ENCODE measurements at places on chromosomes 1 and 21.
A peak's percentile ranks its signal among the peaks of the same experiment; 100 is the strongest.

GRCh38 chr1:119081267-119081666 is 59.2 kb downstream of the WARS2 start:
- DNase-seq, result peak; percentile 12

- DNase-seq, result no peak
Observed at GRCh38 chr1:85001742-85002141, 4.8 kb upstream of the MCOLN2 start.

GRCh38 chr1:190497565-190497964 is 19.9 kb upstream of the BRINP3 start:
- no peak for DNase-seq

DNA sequence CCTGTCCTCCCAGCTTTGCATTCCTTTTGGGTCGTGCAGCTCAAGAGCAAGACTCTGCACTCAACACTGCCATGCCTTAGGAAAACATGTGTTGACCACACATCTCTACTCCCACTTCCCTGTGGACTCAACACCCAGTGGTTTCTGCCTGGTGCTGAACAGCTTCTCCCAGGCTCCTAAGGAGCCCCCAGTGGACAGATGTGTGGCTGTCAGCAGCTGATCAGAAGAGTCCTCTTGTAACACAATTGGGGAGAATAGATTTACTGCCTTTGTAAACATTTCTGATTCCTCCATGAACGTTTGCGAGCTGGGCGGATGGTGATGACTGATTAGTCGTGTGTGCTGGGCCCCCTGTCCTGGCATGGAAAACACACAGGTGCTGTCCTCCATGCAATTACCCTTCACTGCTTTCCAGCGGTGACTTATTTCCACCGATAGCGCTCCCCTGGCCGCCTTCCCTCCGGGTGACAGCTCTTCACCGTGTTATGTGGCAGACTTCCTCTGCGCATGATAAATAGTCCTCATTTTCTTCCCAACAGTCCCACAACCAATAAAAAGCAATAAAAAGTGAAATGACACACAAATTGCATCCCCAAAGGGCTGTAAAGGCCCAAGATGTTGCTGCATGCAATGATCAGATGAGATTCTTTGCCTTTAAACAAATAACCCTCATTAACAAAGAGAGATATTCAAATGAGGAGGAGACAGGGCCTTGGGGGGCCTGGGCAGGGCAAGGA is 249.4 kb upstream of the AJAP1 start:
- DNase-seq, result no peak

DNA sequence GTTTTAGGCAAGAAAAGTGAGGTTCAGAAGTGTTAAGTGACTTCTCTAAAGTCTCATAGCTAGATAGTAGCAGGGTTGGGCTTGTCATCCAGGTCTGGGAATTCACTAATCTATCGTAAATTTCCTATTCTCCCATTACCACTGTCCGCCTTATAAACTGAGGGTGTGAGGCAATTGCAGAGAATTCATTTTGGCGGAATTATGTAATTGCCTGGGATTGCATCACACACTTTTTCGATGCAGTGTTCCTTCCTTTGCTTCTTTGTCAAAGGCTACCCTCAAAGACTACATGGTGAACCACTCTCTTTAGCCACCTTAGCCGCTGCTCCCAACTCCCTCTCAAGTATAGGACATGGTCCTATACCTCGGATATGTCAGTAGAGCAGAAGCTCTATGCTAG is 19.1 kb downstream of the SELP start:
- DNase-seq, result no peak

- no peak for DNase-seq
Observed at GRCh38 chr1:174828264-174828663, 171.5 kb upstream of the CACYBP start.

DNA sequence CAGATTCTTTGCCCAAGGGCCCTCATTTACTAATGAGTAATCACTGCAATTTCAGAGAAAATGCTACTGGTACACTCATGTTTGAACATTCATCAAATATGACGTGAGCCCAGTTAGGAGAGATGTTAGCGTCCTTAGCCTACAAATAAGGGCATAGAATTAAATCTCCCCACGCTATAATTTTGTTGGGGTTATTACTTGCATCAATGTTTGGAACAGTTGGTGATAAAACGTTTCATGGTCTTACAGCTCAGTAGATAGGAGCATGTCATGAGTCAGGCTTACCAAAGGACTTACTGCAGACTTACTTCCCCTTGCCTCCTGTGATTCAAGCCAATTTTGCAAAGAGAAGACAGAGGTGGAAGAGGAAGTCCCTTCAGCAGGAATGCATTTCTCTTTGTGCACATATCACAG is 304.0 kb downstream of the KIF26B start:
- DNase-seq, result peak; percentile 8
